ENCODE measurements at places on chromosomes 4 and X.

DNA sequence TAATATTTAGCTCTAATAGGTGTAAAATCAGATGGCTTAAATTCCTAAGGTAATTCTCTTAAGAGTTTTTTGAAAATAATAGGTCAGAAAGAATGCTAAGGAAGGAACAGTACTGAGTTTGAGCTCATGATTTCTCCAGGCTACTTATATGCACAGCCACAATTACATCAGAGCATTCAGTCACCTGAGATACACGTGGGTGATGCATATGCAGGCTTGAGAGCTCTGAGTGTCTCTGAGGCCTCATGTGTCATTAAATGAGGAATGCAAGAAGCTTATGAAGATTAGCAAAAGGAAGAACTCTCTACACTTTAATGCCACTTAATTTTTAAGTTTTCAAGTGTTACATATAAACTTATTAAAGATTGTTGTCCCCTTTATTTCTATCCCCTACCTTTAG lies 124.0 kb upstream of the STIM2 start:
- no peak for DNase-seq

DNA sequence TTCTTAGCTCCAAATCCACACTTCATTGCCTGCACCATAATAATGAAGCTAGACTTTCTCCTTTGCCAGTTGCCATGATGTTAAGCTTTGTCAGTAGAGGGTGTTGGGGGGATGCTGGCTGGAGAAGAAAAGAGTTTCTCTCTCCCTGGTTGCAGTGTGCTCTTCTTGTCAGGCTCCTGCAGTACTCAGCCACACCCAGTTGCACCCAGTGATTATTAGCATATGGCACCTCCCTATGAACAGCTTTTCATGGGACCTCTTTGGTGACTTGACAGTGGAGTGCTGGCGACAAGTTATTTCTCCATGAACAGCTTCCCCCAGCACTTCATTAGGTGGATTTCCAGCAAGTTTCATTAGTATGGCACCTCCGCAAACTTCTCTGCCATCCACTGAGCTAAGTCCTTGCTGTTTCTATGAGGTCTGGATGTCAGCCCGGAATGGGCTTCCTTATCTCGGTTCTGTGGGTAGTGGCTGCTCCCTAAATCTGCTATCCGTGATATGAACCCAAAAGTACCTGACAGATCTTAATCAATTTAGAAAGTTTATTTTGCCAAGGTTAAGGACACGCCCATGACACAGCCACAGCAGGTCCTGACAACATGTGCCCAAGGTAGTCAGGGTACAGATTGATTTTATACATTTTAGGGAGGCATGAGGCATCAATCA lies 18.8 kb upstream of the OTUD4 start:
- no peak for DNase-seq

- DNase-seq, result no peak
These were observed 1.6 kb downstream of the ZAR1 start for GRCh38 chr4:48491514-48492176.

- no peak for DNase-seq
These were observed 64.5 kb downstream of the IQCM start for GRCh38 chr4:149751174-149751573.

All from CD4-positive, alpha-beta T cell treated with Interleukin-12 subunit alpha and Interleukin-12 subunit beta, for 1 hour (primary cell).